ENCODE measurements at places on chromosomes 12 and 14.

DNA sequence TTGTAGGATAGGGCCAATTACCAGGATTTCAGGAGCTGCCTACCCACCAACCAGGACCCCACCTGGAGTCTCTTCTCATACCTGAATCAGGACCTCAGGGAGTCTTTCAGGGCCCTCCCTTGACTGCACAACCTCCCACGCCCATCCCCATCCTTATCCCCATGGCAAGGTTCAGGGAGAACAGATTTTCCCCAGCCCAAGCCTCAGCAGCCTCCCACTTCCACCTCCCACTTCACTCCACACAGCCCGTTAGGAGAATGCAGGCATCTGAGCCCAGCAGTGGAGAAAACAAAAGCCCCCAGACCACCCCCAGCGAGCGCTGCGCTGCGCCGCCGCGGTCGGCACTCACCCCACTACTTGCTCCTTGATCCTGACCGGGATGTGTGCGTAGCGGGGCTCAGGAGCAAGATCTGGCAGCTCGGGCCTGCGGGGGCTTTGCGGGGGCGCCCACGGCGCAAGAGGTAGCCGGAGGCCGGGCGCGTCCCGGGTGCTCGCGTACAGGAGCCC lies 1.4 kb downstream of the B4GALNT1 start:
- no peak for DNase-seq

GRCh38 chr12:45483571-45483970 lies 245.9 kb upstream of the ARID2 start:
- DNase-seq: no peak

DNA sequence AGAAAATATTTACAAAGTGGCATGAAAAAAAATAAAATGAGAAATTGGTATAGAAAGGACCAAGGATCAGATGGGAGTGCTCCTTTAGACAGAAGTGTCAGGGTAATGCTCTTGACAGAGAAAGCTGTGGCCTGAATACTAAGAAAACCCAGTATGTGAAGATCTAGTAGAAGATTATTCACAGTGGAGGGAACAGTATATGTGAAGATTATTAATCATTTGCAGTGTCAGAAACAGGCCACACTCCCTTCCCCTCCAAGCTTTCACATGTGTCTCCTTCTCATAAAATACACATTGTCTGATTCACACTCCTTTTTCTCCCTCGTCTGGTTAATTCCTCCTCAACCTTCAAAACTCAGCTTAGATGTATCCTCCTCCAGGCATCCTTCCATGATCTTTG lies 41.3 kb downstream of the CAPS2 start:
- DNase-seq: no peak

DNA sequence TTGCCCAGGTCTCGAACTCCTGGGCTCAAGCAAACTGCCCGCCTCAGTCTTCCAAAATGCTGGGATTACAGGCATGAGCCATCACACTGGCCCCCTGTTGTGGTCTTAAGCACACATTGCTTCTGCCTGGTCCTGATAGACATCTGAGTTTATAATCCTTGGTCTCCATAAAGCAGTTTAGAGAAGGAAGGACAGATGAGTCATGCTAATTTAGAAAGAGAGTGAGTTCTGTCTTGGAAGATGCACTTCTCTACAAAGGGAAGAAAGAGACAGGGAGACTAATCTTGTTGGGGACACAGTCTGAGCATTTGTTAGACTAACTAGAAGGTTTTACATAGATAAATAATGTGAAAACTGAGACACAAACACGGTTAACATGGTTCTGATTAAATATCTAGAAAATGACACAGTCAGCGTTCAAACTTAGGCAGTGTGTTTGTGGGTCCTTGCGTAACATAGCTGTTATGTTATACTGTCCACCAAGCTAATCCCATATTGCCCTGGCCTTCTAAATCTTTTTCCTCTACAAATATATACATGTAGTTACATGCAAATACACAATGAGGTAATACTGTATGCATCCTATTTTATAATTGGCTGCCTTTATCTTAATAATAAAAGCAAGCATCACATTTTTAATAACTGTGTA lies 31.0 kb downstream of the SAMD4A start:
- no peak for DNase-seq

- DNase-seq: no peak
These were observed 204.3 kb downstream of the PELI2 start for GRCh38 chr14:56322531-56322930.

GRCh38 chr12:96193725-96194575 lies at the start of gene ELK3:
Gene ELK3 (plus strand): TSS chr12:96194375.
- no peak for DNase-seq

- no peak for DNase-seq
These were observed 164.6 kb downstream of the GCH1 start for GRCh38 chr14:54738009-54738408.

GRCh38 chr12:50545213-50545612 lies 40.4 kb downstream of the DIP2B start:
- DNase-seq: no peak

DNA sequence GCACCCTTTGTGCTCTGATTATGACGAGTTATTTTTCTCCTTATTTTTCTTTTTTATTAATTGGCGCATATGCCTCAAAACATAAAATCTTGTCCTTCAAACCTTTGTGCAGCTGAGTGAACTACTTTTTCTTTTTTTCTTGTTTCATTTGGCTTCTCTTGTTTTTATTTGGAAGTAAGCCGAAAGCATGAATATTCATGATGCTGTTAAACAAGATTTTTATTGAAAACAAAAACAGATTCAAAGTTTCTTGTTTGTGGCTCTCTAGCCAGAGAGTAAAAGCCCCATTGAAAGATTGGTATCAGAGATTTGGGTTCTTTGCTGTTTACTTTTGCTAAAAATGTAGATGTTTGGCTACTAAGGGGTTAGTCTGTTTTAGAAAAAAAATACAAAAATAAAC lies 183.8 kb downstream of the TMEM132C start:
- DNase-seq: no peak

GRCh38 chr14:37196604-37197420 lies 925 bp upstream of the MIPOL1 start:
- no peak for DNase-seq

GRCh38 chr12:111768159-111768895 lies 1.6 kb downstream of the ALDH2 start:
- no peak for DNase-seq

- no peak for DNase-seq
These were observed 1.5 kb downstream of the FSCB start for GRCh38 chr14:44505588-44505987.

- DNase-seq: no peak
These were observed 15.2 kb upstream of the CLIP1 start for GRCh38 chr12:122437656-122438121.

DNA sequence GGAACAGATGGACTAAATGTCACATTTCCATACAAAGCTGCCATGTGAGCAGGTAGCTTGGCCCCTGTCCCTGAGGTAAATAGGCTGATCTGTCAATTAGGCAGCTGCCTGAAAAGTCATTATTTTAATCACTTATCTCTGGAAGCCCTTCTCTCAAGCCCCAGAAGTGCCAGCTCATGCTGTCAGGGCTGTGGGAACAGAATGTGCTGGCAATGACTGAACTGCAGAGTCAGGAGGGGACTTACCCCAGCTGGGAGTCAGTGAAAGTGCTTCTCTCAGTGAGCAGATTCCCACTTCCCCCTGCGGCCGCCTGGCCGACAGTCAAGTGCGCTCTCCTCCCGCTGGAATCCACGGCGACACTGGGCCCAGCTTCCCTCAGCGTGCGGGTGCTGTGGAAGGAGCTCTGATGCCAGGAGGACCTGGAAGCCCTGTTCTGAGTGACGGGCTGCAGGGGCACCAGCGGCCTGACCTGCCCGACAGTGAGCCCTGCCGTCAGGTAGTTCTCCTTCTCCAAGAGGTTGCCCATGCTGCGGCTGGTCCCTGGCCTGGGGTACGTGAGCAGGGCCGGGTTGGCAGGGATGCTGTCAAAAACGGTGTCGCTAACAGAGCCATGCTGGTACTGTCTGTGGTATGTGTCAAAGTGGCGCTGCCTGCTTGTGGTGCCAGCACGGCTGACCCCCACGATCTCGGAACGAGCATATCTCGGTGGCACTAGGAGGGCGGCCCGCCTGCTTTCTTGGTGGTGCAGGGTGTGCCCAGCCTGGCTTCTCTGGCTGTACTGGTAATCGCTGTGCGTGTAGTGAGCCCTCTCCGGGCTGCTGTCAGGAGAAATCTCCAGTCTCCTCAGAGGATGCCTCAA lies 18.7 kb downstream of the PKP2 start:
- DNase-seq: no peak

GRCh38 chr12:50640321-50640939 lies 123.5 kb upstream of the ATF1 start:
- no peak for DNase-seq

GRCh38 chr12:14275886-14276285 lies 89.6 kb upstream of the ATF7IP start:
- no peak for DNase-seq

GRCh38 chr12:120574106-120574505 lies 7.1 kb downstream of the POP5 start:
- DNase-seq: no peak

- no peak for DNase-seq
These were observed 55.2 kb upstream of the CDKL1 start for GRCh38 chr14:50451854-50452253.

DNA sequence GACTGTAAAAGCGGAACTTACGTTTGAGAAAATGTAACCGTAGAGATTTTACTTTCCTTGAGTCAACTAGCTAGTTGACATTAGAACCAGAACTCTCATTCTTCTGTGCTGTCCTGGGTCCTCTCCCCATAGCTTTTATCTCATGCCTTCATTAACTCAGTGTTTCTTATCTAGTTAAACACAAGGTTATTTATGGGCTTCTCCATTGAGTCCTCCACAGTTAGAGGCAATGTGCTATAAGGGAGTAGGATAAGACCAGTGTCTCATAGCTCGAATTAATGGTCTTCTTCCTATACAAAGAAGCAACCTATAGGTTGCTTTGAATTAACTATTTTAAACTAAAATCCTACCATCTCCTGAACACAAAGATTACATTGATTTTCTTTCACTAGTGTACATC lies 129.8 kb downstream of the ACSS3 start:
- no peak for DNase-seq

GRCh38 chr14:67464377-67464776 lies 24.1 kb downstream of the TMEM229B start:
- DNase-seq: no peak

- DNase-seq: no peak
These were observed 400.5 kb upstream of the CCDC196 start for GRCh38 chr14:66085665-66086064.

DNA sequence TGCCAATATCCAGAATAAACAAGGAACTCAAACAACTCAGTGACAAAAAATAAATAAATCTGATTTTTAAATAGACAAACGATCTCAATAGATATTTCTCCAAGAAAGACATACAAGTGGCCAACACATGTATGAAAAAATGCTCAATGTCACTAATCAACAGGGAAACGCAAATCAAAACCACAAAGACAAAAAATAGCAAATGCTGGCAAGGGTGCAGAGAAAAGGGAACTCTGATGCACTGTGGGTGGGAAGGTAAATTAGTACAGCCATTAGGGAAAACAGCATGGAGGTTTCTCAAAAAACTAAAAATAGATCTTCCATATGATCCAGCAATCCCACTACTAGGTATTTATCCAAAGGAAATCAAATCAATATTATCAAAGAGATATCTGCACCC lies 3.5 kb upstream of the EIF5 start:
- no peak for DNase-seq

DNA sequence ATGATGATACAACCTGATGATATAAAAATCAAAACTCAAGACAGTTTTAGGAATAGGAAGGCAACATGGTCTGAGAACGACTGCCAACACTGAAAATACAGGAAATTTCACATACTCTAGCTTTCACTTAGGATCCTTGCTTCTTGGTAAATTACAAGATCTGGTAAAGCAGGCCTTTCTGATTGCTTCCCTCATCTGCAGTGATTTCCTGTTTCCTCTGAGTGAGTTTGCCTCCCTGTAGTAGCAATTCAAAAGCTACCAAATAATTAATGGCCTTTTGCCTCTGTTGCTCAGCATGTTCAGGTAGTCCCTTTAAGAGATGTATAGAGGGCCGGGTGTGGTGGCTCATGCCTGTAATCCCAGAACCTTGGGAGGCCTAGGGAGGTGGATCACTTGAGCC lies 2.0 kb upstream of the IRAK3 start:
- DNase-seq: no peak

DNA sequence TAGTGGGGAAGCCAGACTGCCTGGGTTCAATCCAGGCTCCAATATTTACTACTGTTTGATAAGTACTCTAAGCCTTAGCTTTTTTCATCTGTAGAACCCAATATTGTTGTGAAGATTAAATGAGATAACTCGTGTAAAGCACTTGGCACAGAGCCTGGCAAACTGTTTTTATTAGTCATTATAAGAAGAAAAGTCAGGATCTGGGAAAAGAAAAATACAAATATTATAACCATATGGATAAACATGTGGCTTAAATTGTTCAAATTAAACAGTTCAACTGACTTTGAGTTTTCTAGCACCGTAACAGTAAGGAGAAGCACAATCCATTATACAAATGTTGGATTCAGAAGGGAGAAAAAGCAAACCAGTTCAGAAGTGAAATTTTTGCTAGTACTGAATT lies 22.0 kb upstream of the CDK17 start:
- DNase-seq: no peak

- peak; percentile 20 for DNase-seq
These were observed 1.6 kb downstream of the TMEM121 start for GRCh38 chr14:105527826-105528585.

DNA sequence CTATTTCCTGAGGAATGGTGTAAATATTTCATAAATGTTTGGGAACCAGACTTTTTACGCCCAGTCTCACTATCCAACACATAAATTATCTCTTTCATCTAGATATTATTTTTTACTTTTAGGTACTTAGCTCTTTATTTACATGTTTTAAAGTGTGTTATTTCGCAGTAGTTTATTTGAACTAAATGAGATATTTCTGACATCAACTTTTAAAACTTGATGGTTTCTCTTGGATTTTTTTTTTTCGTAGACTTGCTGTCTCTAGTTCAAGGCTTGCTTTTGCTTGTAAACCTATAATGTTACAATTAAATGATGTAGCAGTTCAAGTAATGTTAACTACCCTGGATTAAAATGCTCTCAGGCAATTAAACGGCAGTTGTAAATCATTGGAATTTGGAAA lies 241.7 kb upstream of the PDE3A start:
- no peak for DNase-seq
